Activated CD8-positive, alpha-beta T cell treated with anti-CD3 and anti-CD28 coated beads for 36 hours (primary cell): ENCODE measurements at places on chromosomes 4 and X.
A peak's percentile ranks its signal among the peaks of the same experiment; 100 is the strongest.

GRCh38 chr4:2287594-2287915 is 25.6 kb upstream of the MXD4 start:
- DNase-seq: no peak

DNA sequence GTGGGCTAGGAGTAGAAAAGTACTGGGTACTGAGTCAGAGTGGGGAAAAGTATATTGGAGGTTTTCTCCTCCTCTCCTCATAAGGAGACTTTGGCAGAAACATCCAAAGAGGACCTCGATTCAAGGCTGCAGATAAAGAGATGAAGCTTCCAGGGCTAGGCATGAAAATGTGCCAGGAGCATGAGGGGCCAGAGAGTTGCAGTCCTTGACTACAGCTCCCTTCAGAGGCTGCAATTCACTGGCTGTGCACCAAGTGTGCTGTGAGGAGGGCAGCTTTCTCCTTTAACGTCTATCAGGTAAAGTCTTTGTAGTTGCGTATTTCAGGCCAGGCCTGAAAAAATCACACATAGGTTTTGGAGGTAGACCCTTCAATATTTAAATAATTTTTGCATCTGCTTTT is 174.9 kb upstream of the VEGFC start:
- no peak for DNase-seq

- DNase-seq: no peak
These were observed 553.9 kb downstream of the INPP4B start for GRCh38 chr4:142292231-142292630.

DNA sequence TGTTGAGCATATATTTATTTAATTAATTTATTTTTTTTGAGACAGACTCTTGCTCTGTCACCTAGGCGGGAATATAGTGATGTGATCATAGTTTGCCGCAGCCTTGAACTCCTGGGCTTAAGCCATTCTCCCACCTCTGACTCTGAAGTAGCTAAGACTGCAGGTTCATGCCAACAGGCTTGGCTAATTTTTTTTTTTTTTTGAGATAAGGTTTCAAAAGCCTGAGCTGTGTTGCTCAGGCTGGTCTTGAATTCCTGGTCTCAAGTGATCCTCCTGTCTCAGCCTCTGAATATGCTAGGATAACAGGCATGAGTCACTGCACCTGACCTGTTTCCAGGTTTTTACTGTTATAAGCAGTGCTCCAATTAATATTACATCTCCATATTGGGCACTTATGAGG is 4.8 kb downstream of the ADD1 start:
- DNase-seq: no peak

- no peak for DNase-seq
These were observed 46.7 kb downstream of the GPRASP3 start for GRCh38 chrX:102767287-102767686.

GRCh38 chr4:41472081-41472480 is 65.9 kb upstream of the LIMCH1 start:
- no peak for DNase-seq

DNA sequence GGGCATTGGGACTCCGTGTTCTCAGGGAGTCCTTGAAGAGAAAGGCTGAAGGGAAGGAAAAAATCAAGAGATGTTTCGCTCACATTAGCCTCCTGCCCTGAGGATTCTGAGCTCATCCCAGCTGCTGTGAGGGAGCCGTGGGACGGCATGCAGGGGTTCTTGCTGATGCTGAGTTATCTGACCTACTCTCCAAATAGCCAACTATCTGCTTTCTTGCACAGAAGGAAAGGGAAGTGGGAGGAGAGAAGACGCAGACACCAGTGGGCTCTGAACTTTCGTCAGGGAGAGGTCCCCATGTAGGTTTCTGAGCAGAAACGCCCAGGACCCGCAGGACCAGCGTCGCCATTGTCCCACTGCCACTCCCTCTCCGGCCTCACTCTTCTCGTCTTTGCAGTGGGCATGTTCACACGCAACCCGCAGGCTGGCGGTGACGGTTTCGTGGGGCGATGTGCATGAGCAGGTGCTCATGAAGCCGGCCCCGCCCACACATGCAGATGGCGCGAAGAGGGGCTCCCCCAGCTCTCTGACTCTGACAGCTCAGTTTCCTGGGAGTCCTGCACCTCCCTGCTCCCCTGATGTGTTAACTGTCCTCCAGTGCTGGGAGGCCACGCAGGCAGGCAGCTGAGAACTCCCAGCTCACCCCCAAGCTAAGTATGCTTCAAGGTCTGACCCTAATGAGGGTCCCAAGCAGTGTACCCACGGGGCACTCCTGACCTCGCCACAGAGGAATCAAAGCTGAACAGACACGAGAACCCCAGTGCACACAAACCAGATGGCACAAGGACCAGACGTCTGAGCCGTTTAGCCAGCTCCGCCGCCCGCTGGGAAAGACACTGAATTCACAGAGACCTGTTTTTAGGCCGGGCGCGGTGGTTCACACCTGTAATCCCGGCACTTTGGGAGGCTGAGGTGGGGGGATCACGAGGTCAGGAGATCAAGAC is 13.6 kb upstream of the ABLIM2 start:
- peak; percentile 76 for DNase-seq

- DNase-seq: no peak
These were observed 42.1 kb downstream of the SLC9A7 start for GRCh38 chrX:46716796-46717195.

GRCh38 chrX:115650916-115651315 is 89.9 kb downstream of the PLS3 start:
- DNase-seq: peak; percentile 26

DNA sequence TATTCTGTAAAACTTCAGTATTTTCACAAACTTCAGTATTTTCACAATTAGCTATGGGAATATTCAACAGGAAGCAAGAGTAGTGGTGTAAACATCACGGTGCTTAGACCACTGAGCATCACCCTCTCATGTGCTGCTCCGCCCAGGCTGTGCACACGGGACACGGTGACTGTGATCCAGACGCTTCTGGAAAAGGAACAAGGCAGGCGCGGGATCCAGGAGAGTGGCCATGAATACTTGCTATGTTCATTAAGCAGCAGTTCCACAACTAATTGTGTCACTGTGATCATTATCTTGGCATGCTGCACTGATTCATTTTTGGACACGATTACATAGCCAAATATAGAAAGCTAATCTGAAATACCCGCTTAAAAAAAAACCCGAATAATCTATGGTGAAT is 19.6 kb upstream of the FAT1 start:
- no peak for DNase-seq

- DNase-seq: no peak
These were observed 9.9 kb downstream of the FAM200B start for GRCh38 chr4:15691346-15692135.

- no peak for DNase-seq
These were observed 188.0 kb downstream of the SLC4A4 start for GRCh38 chr4:71526637-71527406.

- no peak for DNase-seq
These were observed 135.9 kb downstream of the GATB start for GRCh38 chr4:151624626-151625565.

GRCh38 chrX:17736478-17736855 is 826 bp upstream of the SCML1 start:
- no peak for DNase-seq

GRCh38 chr4:132266374-132266773 is 882.7 kb upstream of the PCDH10 start:
- no peak for DNase-seq

GRCh38 chrX:119552508-119552907 is 12.7 kb downstream of the STEEP1 start:
- no peak for DNase-seq

- DNase-seq: no peak
These were observed 13.2 kb upstream of the FAM3A start for GRCh38 chrX:154529206-154529612.

- DNase-seq: no peak
These were observed 81.5 kb downstream of the SORCS2 start for GRCh38 chr4:7273738-7274297.

- DNase-seq: peak; percentile 37
These were observed 135.5 kb downstream of the ARHGAP24 start for GRCh38 chr4:85610450-85610849.

DNA sequence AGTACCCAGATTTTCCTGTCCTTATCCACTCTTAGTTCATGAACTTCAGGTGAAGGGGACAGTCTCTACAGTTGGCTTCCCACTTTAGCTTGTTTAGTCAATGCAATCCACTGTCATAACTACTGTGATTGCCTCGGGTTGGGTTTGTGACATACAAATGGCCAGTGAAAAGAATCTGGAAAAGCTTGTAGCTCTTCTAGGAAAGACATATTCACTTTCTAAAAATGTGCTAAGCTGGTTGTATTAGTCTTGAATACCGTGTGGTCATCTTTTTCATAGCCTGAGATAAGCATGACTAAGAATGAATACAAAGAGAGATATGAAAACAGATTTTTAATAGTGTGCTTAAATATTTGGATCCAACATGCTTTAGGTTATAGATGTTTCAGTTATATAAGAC is 1443.5 kb upstream of the IGFBP7 start:
- no peak for DNase-seq

GRCh38 chr4:95129821-95130311 is 372.1 kb downstream of the BMPR1B start:
- DNase-seq: peak; percentile 4

- no peak for DNase-seq
These were observed 56.2 kb downstream of the SMIM20 start for GRCh38 chr4:25970226-25970675.

- no peak for DNase-seq
These were observed 149.3 kb upstream of the FABP2 start for GRCh38 chr4:119471259-119471658.

DNA sequence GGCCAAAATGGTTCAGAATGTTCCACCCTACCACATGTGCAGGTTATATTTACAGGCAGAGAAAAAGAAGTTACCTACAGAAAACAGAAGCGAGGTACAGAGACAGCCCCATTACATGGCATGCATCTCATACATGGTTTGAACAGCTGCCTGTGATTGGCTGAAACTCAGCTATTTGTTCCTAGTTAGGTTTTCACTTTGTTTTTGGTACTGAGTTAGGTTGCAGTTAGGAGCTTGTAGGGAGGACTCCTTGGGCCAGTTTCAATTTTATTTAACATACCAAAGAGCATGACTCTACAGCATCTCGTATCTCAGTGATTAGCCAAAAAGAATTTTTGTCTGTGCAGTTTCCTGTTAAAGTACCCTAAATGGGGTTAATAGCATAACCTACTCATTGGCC is 392.0 kb downstream of the MAPK10 start:
- no peak for DNase-seq

- no peak for DNase-seq
These were observed 275.0 kb upstream of the CLNK start for GRCh38 chr4:10959586-10959985.

GRCh38 chr4:111937368-111937767 is 207.9 kb upstream of the FAM241A start:
- DNase-seq: no peak

GRCh38 chr4:81432825-81433224 is 38.9 kb downstream of the RASGEF1B start:
- no peak for DNase-seq

- no peak for DNase-seq
These were observed 79.7 kb downstream of the SNCA start for GRCh38 chr4:89757154-89757719.

- no peak for DNase-seq
These were observed 1.8 kb downstream of the KDM5C start for GRCh38 chrX:53223068-53223693.

DNA sequence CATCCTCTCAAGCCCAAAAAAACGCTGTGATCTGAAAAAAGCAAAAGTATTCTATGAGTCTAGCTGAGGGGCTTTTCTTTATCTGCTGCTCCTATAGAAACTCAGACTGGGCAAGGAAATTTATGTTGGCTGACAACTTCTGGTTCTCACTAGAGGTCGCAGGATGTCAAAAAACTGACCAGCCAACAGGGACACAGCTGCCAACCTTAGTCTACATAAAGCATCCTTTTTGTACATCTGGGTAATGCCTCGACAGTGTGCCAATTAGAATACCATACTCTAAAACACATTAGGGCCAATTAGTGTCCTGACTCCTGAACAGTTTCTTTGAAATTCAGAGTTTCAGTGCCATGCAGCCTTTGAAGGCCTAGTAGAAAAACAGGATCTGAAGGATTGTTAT is 8.8 kb upstream of the TLL1 start:
- no peak for DNase-seq

- no peak for DNase-seq
These were observed 306.3 kb upstream of the PCDH7 start for GRCh38 chr4:30413915-30414314.

DNA sequence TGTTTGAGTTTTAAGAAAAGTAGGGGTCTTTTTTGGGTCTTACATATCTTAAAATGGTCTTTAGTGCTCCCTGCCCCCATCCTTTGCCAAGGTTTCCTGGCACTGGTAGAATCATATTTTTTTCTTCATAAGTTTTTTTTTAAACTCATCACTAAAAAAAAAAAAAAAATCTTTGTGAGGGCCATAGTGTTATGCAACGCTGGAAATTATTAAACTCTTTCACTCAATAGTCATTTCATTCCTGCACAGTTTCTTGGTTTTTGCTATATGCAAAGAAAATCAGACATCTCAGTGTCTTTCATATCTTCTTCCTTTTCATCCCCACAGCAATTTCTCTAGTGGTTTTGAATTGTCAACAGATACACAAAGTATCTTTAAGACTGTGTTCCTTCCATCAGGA is 95.6 kb downstream of the TMA16 start:
- DNase-seq: no peak

DNA sequence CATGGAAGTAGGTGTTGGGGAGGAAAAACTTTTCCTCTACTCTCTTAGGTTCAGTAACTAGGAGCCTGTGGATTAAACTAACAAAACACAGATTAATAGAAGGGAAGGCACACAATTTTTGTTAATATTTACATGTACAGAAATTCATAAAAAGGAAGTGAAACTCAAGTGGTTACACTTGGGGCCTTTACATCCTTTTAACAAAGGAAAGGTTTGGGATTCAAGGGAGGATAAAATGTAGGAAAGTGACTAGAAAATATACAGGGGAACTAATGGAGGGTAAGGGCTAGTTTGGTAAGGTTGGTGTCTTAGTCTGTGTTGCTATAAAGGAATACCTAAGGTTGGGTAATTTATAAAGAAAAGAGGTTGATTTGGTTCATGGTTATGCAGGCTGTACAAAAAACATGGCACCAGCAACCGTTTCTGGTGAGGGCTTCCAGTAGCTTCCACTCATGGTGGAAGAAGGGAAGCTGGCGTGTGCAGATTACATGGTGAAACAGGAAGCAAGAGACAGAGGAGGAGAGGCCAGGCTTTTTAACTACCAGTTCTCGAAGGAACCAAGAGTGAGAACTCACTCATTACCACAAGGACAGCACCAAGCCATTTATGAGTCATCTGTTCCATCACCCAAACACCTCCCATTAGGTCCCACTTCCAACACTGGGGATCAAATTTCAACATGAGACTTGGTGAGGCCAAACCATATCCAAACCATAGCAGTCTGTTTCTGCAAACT is 124.4 kb downstream of the CHRDL1 start:
- no peak for DNase-seq

- DNase-seq: peak; percentile 7
These were observed 39.7 kb downstream of the TRIM61 start for GRCh38 chr4:164937576-164938270.

DNA sequence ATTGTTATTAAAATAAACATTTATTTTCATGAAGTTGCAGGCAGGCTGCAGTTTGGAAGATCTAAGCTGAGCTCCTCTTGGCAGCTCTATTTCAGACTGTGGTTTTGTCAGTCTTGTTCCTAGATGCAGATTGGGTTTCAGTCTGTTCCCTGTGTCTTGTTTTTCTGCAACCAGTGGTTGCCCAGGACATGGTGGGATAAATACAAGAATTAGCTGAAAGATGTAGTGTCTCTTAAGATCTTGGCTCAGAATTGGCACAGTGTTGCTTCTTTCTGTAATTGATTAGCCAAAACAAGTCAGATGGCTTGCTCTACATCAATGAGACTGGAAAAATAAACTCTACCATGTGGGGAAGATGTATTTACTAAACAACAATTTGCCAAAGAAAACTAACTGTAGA is 283.0 kb upstream of the BOD1L1 start:
- DNase-seq: no peak
